ENCODE measurements at places on chromosomes 1 and 21. TPM values are rescaled to one million over a fixed set of nuclear protein-coding genes. Genes with fewer than 3 reads are reported as not detected.

Gene AGRN
- 116 TPM for polyA plus RNA-seq

Gene TLCD4
- 4.9 TPM for polyA plus RNA-seq

Gene OR6K3
- not detected for polyA plus RNA-seq

Gene LRIF1
- polyA plus RNA-seq = 13.0 TPM

Gene LCK
- 4.2 TPM for polyA plus RNA-seq

Gene ACBD3
- 41.5 TPM for polyA plus RNA-seq

Gene LYPD8
- polyA plus RNA-seq = 2.1 TPM

Gene OLFM3
- polyA plus RNA-seq = 27.4 TPM

Gene PODN
- polyA plus RNA-seq = 7.6 TPM

Gene TSPAN2
- polyA plus RNA-seq = 14.0 TPM

Gene BSND
- not detected for polyA plus RNA-seq

Gene DAP3
- 96.3 TPM for polyA plus RNA-seq

Gene UBAP2L
- 143 TPM for polyA plus RNA-seq

Gene ELF3
- 594 TPM for polyA plus RNA-seq

Gene LRRC8C
- 5.0 TPM for polyA plus RNA-seq

Gene TNFRSF4
- polyA plus RNA-seq = 1.1 TPM

Gene OR2G6
- not detected for polyA plus RNA-seq

Gene IVL
- not detected for polyA plus RNA-seq

Gene TSPAN1
- 17.8 TPM for polyA plus RNA-seq

Gene GBP2
- polyA plus RNA-seq = 56.9 TPM

Gene KIF14
- 2.9 TPM for polyA plus RNA-seq

All from large intestine (tissue), 12 donors.